ENCODE measurements at places on chromosomes 6 and 20.

- DNase-seq: no peak
Measured at GRCh38 chr20:38357653-38358207, 11.4 kb downstream of the LBP start.

GRCh38 chr6:55668591-55668990 is 89.6 kb upstream of the HMGCLL1 start:
- DNase-seq: no peak

GRCh38 chr6:34556031-34556471 is at the start of gene SPDEF:
Gene SPDEF, minus strand, starts transcription at chr6:34556329. Its CDS starts 11,874 bp downstream, at chr6:34544455.
- no peak for DNase-seq

- DNase-seq: no peak
Measured at GRCh38 chr20:41571006-41571405, 47.2 kb downstream of the CHD6 start.

DNA sequence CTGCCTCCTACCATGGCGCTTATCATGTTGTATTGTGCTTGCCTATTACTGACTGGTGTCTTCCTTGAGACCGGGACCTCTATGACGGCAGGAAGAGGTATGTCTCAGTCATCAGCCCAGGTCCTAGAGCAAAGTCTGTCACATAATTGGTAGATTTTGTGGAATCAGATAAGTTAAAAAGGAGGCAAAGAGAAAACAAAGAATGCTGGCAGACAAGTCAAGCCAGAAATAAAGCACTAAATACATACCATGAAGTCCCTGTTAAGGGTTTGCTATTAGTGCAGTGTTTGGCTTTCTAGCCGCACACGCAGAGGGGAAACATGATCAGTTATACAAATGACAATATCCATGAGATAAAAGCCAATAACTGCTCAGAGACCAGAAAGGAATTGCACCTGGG is 6.0 kb downstream of the TOMM34 start:
- DNase-seq: no peak

DNA sequence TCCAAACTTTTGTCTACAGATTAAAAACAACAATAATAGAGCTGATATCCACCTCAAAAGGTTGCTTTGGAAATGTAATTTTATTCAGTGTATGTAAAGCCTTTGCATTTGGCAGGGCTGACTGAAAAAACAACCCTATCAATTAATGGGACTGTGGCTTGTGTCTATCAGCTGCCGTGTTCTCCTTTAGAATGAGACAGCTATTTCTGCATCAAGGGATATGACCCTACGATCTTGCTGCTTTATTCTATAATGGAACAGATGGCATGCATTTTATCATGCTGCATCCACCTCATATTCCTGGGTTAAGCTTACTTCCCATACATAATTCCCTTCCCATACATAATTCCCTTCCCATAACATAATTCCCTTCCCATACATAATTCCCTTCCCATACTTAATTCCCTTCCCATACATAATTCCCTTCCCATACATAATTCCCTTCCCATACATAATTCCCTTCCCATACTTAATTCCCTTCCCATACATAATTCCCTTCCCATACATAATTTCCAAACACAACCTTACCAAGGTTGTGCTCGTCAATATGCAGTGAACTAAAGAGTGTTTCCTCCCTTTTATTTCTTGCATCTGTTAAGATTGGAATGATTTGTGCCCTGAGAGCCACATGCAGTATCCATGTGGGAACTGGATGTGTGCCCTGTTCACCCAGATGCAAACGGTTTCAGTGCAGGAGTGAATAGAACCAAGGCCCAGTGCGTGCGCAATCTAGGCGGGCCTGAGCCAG is 26.8 kb downstream of the SERPINB6 start:
- DNase-seq: no peak

DNA sequence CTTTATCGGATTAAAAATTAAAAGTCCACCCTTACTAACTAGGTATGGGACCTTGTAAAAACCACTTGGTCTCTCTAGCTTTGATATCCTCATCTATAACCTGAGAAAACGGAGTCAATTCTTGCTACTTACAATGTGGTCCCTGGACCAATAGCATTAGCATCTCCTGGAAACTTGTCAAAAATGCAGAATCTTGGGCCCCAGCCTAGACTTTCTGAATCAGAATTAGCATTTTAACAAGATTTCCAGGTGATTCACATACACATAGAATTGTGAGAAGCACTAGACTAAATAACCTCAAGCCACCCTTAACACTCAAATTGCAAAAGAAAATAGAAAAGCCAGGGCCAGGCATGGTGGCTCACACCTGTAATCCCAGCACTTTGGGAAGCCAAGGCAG is 96.6 kb downstream of the RNGTT start:
- DNase-seq: no peak

- DNase-seq: no peak
Measured at GRCh38 chr6:17237246-17237645, 43.9 kb upstream of the RBM24 start.

DNA sequence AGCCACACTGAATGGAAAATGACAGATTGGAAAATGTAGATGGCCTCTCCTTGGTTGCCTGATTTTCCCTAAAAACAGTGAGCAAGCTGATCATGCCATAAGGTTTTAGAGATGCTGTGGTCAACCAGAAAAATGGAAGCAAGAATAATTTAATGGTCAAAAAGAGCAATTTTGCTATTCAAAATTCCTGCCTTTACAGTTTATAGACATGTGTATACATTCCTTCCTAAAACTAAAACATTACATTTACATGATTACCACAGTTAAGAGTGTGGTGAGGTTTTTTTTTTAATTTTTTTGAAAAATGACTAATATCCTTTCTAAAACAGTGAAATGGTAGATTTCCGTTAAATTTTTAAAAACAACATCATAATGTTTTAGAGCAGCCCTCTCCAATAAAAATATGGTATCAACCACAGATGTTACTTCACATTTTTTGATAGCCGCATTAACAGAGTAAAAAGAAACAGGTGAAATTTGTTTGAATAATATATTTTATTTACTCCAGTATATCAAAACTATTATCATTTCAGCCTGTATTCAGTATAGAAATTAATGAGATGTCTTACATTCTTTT is 407.0 kb upstream of the SOX4 start:
- no peak for DNase-seq

DNA sequence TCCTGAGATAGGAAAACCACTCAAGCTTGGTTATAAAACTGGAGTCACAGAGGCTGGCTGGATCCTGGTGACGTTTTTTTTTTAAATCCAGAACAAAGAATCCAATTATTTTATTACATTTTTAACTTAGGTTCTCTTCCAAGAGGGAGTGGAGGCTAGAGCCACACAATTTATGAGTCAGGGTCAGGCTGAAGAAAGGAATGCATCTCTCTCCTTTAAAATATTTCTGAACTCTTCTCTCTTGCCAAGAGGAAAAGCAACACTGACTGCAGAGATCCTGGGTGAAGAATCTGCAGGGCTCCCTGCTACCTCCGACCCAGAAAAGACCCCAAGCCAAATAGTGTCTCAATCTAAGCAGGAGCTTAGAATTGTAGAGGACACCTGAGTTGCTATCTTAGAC is 88.5 kb upstream of the SSTR4 start:
- no peak for DNase-seq

DNA sequence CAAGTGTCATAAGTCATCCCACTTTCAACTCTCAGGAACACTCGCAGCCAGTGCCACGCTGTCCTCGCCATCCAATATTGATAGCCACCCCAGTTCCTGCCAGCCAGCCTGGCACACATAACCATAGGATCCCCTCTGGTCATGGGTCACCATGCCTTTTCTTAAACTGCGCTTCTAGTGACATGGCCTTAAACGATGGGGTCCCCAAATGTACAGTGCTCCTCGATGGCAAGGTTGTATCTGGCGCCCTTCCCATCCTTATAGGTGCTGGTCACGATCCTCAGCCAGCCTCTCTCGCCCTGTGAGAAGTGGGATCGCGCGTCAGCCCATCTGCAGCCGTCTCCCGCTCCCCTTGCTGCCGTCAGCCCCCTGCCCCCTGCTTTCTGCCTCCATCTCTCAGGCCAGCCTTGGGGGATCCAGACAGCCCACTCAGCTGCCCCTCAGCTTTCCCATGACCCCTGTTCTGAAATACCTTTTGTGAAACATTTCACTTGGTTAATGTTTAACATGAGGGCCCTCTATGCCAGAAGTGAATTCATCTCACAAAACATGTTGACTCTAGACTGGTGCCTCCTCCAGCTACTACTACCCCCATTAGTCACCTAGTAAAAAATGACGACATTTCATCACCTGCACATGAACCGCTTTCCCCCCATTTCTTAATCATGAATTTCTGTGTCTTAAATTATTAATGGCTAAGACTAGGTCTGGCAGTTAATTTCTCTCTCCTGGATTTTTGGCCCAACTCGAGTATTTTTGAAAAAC is 11.4 kb downstream of the CTSZ start:
- no peak for DNase-seq

DNA sequence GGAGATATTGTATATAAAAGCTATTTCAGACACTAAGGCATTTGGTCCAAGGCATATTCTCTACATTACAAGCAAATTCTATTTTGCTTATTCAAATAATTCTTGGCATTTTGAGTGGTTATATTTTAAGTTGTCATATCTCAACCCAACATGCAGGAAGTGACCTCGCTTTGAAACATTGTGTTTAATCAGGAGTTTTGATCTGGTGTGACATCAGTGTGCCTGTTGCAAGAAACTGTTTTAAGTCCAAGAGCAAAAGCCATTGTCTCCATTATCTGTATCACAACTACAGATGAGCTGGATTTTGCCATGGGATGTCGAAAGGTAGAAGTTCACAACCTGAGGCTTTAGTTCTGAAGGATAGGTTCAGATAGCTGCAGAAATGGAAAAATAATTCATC is 509.9 kb upstream of the ID4 start:
- no peak for DNase-seq

- no peak for DNase-seq
Measured at GRCh38 chr20:22698259-22698842, 114.0 kb upstream of the FOXA2 start.

GRCh38 chr20:60092729-60093128 is 134.5 kb downstream of the CDH26 start:
- DNase-seq: no peak

DNA sequence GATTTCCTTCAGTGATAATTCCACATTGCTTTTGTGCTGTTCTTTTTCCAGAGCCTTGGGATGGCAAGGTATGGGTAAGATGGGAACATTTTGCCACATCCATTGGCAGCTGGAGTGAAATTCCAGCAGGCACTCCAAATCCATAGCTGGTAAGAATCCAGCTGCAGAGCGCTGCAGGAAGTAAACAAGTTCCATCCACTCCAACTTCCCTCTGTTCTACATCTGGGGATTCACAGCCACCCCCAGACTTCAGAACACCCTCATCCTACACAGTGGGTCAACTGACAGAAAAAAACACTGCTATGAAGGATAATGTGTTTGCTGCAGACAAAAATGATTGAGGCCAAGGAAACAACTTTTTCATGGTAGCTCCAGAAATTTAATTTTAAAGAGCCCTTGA is 747.8 kb downstream of the MAFB start:
- DNase-seq: no peak

DNA sequence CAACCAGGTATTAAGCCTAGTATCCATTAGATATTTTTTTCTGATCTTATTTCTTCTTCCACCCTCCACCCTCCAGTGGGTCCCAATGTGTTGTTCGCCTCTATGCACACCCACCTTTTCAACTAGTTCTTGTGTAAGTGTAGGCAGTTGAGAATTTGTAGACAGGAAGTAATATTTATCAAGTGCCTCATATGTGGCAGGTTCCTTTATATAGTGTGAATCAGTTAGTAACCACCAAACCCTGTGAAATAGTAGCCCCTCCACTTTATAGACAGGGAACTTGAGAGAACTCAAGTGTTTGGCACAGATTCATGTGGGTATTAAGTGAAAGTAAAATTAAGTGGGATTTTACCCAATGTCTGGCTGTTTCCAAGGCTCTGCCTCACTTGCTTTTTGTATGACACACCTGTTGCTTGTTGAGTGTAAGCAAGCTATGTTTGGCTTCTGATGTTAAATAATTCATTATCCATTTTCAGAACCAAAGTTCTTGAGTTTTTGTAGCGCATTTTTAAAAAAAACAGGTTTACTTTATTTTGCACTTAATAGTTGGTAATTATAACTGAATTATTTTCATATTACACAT is 24.8 kb downstream of the AFDN start:
- no peak for DNase-seq

Measured in vagina (tissue), 2 donors.